ENCODE measurements at places on chromosomes 5 and 9.
A peak's percentile ranks its signal among the peaks of the same experiment; 100 is the strongest.

- no peak for DNase-seq
Observed at GRCh38 chr5:51567636-51568035, 184.4 kb downstream of the ISL1 start.

DNA sequence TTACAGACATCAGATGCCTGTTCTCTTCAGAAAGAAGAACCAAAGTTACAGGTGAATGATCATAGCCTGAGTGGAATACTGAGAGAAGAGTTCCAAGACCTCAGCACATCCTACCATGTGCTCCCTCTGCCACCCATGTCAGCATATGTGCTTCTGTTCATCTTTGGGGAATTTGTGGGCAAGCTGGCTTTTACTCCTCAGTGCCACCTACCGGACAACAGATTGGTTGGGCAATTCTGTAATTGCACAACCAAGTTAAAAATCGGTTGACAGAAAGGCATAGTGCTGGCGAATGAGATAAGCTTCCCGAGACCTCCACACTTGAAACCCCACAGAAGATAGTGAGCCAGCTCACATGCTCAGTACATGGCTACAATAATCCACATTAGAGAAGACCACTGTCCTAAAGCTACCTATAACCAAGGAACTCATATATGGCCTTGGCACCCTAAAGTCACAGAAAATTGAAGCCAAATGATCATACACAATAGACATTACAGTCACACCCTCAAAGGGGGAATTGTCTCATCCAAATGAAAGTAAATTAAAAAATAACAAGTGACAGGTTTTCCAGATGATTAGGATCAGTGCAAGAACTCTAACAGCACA, 1238.0 kb upstream of the NUDT12 start:
- DNase-seq = no peak

DNA sequence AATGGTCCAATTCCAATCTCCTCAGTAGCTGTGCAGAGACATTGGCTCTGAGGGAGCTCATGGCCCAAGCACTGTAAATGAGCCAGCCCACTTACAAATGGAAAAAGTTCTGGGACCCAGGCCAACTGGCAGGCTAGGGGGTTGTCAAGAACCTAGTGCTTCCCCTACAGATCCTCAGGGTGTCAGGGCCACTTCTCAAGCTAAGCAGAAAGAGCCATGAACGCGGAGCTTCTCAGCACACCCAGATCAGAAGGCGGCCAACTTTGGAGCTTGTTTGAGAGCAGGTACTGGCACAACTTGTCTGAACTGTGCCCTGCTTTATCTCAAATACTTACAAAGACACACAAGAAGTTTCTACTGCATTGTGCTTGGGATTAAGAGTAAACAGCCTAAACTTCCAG, 17.5 kb downstream of the TLE1 start:
- no peak for DNase-seq

- peak; percentile 31 for DNase-seq
Observed at GRCh38 chr5:154078272-154078671, 39.5 kb downstream of the MFAP3 start.

DNA sequence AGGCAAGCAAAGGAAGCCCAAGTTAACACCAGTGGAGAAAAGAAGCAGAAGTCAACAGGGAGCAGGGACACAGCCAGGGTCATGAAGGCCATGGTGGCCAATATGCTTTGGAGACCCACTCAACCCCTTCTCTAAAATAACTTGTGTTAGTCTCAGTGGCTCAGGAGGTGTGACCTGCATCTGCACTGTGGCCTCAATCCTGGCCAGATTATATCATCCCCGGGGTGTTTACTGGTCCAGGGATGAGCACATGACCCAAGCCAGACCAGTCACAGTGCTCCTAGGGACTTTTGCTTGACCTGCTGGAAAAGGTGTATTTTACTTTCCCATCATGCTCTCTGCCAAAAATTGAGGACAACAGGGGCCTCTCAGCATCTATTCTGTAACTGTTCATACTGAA, 105.2 kb downstream of the DPYSL3 start:
- DNase-seq = no peak

DNA sequence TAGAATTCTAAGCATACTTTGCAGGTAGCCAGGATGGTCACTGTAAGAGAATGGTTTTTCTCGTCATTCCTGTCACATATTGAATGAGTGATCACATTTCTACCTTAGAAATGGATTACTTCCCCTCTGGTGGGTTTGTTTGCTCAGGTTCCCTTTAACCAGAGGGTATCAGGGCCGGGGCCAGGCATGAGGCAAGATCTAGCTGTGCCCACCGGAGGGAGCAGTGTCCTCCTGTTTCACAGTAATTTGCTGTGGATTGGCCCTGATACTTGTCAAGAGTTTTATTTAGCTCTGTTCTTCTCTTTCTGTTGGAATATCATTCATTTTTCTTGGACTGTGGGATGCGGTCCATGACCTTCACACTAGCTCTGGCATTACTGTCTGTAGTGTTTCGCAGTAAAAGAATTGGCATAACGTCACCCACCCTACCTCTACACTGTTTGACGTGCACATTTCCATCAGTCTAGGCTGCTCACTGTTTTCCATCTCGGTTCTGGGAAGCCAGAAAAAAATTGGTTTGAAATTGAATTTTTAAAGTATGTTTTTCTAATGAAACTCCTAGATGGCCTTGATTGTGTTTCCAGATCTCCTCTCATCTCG, 42.4 kb upstream of the ZBED3 start:
- DNase-seq = no peak

DNA sequence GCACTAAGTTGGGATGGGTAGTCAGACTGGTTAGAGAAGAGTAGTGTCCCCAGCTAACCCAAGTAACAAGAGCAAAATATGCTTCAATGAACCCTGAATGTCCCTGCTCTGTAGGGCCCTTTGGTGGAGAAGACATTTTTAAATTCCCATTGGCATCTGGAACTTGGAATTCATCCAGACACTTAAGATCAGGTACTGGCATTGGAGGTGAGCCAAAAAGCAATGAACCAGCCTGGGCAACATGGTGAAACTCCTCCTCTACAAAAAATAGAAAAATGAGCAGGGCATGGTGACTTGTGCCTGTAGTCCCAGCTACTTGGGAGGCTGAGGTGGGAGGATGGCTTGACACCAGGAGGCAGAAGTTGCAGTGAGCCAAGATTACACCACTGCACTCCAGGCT, 58.9 kb upstream of the ZNF618 start:
- DNase-seq = no peak

GRCh38 chr9:94905606-94906005, 179.1 kb downstream of the AOPEP start:
- DNase-seq = no peak

DNA sequence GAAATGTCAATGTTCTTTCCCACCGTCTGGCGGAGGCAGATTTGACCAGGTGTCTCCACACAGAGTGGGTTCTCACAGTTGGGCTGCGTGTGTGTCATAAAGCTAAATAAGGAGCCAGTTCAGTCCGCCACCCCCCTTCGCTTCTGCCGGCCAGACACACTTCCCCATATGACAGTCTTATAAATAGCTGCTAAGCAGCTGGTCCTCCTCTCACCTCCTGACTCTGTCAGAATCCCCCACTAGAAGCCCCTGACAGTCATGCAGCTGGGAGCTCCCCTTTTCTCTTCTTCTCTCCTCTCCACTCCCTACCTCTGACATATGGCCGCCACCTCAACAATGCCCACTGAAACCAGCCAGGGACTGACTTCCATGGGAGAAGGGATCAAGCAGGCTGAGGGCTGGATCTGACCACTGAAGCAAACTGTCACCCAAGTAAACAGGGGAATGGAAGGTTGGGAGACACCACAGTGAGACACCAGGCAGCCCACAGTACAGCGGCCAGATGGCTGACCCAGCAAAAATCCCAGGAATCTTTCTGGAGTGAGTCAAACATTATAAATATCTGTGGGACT, 141.9 kb upstream of the EFNA5 start:
- DNase-seq = no peak
